ENCODE measurements at places on chromosomes 5 and 9.

DNA sequence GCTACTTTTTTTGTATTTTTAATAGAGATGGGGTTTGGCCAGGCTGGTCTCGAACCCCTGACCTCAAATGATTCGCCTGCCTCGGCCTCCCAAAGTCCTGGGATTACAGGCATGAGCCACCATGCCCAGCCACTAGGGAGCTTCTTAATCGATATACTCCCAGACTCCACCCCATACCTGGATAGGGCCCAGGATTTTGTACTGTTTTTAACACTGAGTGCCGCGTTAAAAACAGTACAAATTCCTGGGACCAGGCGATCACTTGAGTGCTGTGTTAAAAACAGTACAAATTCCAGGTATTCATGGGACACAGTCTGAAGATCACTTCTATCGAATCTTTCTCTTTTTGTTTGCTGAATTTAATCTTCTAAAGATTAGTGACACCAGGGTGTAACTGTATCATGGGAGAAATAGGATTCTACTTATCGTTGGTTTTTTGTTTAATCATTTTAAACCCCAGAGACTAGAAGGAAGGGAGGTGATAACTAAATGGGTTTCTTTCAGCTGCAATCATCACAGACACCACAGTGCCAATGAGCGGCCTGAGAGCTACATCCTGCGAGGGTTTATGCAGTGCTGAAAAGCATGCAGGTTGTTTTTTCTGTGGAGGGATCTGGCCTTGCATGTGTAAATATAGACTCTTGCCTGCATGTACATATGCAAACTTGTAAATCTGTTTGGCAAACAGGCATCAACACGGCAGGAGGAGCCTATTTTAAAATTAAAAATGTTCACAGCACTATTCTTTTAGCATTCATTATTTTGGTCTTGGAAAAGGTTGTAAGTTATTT is 303.8 kb upstream of the WWC1 start:
- no peak for DNase-seq

DNA sequence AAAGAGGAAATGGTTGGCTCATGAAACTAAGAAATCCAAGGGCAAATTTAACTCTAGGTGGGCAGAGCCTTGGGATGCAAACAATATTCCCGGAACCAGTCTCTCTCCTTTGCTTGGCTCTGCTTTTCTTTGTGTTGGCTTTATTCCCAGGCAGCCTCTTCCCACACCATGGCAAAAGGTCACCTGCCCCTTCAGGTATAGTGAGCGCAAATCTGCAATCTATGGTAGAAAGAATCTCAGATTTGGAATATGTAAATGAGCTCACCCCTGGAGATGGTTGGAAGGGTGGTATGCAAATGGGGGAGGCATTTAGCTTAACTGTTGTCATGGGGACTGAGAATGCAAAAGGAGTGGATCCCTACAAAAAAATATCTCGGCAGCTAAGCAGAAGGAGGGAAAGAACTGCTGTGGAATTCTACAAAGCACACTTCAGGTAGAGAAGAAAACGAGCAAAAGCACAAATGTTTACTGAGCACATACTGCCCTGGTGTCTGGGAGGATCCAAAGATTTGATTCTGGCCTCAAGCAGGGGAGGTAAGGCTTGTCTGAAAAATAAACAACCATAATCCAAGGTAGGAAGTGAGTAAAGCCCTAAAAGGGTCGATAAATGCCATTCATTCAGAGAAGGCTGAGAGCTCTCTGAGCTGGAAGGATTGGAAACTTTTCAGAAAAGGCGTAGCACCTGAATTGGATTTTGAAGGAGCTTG is 139.7 kb downstream of the TLE1 start:
- DNase-seq: no peak

GRCh38 chr9:105052346-105052745 is 124.4 kb upstream of the ABCA1 start:
- DNase-seq: no peak

GRCh38 chr9:121107029-121107428 is 32.3 kb downstream of the CNTRL start:
- DNase-seq: no peak

DNA sequence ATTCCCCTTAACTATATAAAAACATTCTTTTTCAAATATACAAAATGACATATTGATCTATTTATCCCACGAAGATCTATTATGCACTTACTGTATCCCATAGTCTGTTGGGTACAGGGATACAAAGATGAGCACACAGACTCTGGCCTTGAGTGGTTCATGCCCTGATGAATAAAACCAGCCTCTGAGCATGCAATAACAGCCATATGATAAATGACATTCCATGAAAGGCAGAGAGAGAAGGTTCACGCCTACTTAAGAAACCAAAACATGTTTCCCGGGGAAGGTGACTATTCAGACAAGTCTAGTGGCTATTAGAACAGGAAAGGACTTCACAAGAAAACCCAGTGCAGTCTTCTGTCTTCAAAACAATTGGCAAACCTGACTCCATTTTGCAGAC is 406.2 kb upstream of the BRINP1 start:
- DNase-seq: no peak

DNA sequence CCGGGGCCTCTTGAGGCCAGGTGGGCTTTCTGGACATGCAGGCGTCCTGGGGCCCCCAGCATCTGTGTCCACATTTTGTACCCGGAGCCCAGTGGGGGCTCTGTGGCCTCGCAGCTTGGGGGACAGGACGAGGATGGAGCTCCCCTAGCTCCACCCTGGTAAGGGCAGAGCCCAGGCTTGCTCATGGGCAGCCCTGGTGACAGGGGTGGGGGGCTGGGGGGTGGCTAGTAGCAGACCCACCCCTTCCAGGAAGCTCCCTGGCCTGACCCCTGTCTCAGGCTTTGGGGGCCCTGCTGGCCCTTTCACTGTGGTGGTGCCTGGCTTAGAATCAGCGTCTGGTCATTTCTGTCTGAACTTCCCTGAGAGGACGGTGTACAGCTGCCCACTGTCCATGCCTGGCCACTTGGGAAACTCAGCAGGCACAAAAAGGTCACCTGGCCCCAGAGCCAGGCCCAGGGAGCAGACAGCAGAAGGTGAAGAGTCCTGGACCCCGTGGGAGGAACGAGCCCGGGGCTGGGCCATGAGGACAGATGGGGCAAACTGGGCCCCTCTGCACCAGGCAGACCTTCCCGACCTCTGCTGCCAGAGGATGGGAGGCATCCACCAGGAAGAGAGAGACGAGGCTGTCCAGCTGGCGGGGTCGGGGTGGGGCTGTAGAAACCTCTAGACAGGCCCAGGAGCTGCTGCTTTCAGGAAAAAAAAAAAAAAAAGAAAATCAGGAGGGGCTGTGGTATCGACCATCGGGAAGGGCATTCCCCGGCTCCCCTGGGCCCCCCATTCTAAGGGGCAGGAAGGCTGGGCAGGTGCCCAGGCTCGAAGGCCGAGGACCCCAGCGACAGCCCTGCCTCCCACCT is 52.8 kb downstream of the EXD3 start:
- no peak for DNase-seq

DNA sequence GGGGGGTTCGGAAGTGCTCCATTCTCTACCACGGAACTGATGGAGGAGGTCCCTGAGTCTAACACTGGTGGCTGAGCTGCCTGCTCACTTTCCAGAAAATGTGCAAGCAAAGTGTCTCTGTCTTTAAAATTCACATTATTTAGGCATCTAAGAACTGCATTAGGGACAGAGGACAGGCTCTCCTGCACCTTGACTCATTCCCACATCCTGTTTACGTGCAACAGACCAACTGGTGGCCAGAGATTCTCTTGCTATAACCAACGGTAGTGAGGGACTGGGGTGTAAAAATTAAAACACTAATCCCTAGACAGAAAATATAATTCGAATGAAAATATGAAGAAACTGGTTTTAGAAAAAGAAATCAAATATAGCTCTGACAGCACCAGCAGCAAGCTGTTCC is 320.9 kb downstream of the IRX2 start:
- DNase-seq: no peak
